Posterior vena cava (tissue), 2 donors: ENCODE measurements at places on chromosomes 1 and 21. TPM values are rescaled to one million over a fixed set of nuclear protein-coding genes. Genes with fewer than 3 reads are reported as not detected.
A peak's percentile ranks its signal among the peaks of the same experiment; 100 is the strongest.

GRCh38 chr1:78619803-78620579, at the start of gene IFI44L:
TSS of gene IFI44L (plus strand) at chr1:78620448. CDS start at chr1:78627916, 7,468 bp downstream.
- DNase-seq = no peak

DNA sequence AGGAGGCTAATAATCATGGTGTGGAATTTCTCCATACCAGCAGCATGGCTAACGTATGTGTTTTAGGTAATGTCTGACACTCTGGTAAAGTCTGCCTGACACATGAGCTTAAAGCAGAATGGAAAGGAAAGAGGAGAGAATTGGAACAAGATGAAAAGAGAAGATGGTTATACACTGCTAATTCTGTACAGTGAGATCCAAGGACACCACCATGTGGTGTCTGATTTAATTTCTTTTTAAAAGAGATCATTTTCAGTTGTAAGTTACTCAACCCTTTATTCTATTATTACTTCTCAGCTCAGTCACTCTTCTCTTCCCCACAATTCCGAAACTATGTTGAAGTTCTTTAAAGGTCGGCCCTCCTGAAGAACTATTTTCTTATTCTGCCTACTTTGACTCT, 15.6 kb downstream of the PRKAB2 start:
- DNase-seq = no peak

DNA sequence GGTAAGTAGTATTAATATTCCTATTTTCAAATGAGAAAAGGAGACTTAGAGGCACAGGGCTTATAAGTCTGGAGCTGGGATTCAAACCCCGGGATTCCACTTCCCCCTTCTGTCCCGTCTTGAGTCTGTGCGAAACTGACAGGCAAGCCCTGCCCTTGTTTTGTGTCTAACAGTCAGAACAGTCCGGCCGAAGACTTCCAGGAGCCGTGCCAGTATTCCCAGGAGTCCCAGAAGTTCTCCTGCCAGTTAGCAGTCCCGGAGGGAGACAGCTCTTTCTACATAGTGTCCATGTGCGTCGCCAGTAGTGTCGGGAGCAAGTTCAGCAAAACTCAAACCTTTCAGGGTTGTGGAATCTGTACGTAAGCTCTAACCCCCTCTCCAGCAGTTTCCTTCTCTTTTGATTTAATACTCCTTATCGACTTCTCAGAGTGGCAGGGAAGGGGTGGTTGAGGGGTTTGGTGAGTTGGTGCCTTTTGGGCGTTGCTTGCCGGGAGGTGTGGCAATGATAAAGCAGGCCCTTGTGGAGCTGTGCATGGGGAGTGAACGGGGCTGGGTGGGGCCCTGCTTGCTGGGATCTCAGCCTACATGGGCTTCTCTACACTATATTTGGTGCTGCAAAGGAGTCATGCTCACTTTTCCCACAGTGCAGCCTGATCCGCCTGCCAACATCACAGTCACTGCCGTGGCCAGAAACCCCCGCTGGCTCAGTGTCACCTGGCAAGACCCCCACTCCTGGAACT, 29.4 kb downstream of the IL6R start:
- DNase-seq = peak; percentile 93

DNA sequence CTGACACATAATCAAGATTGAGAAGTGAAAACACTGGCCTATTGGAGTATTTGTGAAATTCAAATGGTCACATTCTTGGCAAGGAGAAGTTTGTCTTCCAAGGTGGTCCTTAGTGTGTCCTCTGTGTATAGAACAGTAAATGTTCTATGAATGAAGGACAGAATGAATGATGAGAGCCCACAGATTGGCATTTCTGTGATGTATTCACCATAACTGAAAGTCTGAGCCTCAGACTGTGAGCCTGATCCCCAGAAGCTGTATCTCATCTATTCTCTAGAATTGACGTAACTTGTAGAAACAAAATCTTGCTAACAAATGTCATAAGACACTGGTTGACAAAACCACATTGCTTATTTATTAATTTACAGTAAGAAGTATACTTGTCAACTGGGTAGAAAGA, 111.5 kb upstream of the ETV3 start:
- DNase-seq = no peak

DNA sequence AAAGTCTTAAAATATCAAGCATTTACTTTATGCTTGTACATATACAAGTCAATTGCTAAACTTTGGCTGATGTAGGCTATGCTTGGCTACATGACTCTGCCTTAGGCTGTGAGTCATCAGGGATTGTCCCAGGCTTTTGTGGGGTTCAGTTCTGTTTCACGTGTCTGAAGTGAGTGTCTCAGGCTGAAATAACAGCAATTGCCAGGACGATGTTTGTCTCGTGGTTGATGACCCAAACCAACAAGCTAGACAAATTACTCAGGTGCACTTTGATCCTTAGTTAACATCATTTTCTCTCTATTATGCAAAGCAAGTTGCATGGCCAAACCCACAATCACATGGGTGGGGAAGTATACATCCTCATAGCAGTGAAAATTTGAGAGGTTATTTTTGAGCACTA, 410.1 kb downstream of the BRINP3 start:
- no peak for DNase-seq

GRCh38 chr1:183239793-183240525, 53.9 kb downstream of the LAMC2 start:
- no peak for DNase-seq

The ZNF593OS gene
- not detected for total RNA-seq
